ENCODE measurements at places on chromosomes 4 and X.

DNA sequence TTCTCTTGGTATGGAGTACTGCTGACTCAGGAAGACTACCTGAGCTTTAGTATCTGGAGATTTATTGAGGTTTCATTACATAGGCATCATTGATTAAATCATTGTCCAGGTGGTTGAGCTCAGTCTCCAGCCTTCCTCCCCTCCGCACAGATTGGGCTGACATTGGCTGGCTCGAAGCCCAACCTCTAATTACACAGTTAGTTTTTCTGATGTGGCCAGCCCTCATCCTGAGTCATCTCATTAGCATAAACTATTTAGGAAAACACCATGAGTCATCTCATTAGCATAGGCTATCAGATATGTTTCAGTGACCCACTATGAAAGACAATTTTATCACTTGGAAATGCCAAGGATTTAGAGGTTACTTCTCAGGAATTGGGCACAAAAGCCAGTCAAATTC is 93.9 kb upstream of the ANKRD50 start:
- DNase-seq, result no peak

DNA sequence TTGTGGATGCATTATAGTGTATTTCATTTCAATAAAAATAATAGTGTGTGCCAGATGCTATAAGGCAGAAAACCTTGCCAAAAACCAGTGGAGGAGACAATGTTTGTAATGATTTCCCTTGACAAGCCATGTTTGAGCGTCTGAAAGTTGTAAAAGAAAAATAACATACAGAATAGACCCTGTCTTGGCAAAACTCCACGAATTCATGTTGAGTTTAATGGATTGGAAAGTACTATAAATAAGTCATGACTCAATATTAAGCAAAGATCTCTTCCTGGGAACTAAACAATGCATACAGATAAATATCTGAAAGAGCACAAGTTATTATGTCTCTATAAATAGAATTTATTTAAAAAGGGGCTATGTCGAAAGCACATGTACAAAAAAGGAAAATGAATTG is 543.5 kb downstream of the GABRG1 start:
- no peak for DNase-seq

- no peak for DNase-seq
Observed at GRCh38 chr4:80475236-80475635, 139.7 kb downstream of the CFAP299 start.

- DNase-seq, result no peak
Observed at GRCh38 chr4:158214856-158215255, 4.6 kb downstream of the TMEM144 start.

DNA sequence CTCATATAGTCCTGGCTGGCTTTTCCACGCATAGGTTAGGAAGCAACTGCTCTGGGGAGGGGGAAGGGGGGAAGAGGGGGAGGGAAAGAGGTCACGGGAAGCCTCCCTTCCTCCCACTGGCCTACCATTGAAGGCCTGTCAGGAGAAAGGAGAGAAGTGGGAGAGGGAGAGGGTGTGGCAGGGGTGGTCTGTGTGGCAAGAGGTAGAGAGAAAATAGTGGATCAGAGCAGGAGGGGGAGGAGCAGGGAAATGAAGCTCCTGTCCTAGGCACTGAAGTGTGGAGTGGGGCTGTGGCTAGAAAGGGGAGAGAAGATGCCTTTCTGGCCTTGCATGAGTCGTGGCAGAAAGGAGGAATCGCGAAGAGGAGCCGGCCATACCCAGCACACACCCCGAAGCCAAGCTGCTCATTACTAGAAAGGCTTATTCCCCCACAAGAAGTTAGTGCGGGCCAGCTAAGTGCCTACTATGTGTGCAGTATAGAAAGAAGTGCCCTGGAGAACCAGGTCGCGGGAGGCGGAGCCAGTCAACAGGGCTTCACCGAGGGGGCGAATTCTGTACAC is 1.1 kb upstream of the TMEM164 start:
- DNase-seq, result no peak

GRCh38 chrX:7055386-7056137 is 92.0 kb upstream of the STS start:
- DNase-seq, result no peak

DNA sequence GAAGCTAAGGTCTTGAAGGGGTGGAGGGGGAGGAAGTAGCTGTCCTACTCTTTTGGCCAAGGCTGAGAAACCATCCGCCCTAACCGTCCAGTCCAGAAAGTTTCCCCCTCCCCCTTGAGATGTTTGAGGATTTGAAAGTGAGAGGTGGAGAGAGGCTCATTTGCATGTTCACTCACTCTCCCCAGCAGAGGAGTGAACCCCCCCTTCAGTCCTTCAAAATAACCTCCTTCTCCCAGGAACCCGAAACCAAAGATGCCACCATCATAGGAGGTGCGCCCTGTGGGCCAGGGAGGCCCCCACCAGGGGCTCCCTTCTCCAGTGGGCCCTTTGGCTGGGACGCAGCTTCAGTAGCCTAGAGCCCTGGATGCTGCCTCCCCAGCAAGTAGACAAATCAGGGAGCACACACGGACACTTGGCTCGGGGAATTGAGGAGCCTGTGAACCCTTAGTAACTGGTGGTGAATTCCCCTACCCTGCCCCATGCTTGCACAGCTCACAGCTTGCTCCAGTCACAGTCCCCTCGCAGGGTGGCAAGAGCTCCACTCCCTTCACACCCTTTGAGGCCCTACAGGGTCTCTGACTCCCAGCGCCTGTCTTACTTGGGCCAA is 25.6 kb downstream of the ELF4 start:
- DNase-seq, result peak; percentile 32

DNA sequence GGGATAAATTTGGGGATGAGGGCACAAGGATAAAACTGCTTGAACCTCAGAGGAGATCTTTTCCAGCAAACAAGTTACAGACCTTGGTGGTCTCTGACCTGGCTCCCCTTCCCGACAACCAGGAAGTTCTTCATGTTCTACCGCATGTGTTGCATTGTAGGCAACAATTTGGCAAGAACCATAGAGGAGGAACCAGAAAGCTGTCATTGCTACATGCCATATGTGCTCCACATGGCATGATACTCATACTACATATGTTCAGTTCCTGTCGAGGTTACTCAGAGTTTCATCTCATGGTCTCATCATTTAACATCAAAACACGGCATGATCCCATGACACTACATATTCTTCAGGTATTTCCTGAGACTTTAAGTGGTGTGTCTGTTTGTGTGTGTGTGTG is 235.9 kb downstream of the OR13H1 start:
- no peak for DNase-seq

- DNase-seq, result no peak
Observed at GRCh38 chr4:156765277-156765676, 206.3 kb downstream of the PDGFC start.

DNA sequence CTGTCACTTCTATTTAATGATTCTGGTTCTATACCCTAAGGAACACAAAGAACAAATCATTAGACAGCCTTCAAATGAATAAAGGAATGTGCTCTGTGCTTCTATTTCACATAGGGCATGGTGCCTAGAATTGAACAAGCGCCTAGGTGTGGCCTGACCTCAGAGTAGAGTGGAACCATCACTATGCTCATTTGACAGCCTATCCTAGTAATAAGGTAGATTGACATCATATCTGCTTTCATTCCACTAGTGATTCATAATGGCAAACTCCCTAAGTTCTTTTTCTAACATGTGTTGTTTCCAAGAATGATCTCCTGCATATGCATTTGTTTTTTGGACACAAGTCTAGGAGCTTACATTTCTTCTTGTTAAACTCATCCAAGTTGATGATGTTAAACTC is 36.6 kb downstream of the METTL14 start:
- no peak for DNase-seq

- peak; percentile 9 for DNase-seq
Observed at GRCh38 chr4:57109847-57110639, at the start of gene IGFBP7. IGFBP7 (minus strand) TSS chr4:57110385; CDS start chr4:57110351, 34 bp downstream.

GRCh38 chr4:119204916-119205315 is 7.6 kb upstream of the USP53 start:
- no peak for DNase-seq

- DNase-seq, result peak; percentile 43
Observed at GRCh38 chr4:185143601-185143969, 519 bp downstream of the SLC25A4 start.

DNA sequence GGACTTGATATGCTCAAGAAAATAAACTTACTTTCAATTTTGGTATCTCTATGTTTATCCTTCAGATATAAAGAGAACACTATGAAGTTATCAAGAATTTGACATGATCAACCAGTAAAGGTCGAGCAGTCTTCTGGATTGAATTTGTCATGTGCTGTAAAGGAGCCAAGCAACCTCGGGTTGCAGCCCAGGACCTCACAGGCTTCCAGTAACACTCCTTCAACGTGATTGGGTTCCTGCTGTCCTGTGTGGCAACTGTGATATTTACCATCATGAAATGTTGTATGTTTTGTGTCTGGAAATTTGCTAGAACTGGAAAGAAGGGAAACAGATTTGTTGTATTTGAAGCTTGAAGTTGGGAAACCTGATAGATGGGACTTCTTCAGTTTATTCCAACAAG is 52.0 kb upstream of the UGT2B7 start:
- DNase-seq, result no peak

DNA sequence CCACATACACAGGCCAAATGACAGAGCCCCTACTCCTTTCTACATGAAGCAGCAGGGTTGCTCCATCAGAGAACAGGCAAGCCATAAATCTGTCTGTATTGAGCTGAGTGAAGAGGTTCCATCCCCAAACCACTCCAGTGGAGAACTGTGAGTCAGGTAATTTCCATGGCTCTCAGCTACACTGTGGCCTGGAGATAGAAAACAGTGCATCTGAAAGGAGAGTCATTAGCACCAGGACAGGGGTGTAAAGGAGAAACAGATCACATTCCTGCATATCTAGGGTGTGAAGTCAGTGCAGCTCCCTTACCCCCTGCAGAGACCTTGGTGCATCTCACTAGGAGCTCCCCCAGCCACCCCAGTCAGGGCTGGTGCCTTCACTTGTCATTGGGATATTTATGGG is 314.7 kb downstream of the CHIC1 start:
- DNase-seq, result no peak

GRCh38 chr4:7892212-7893019 is 47.2 kb downstream of the AFAP1 start:
- no peak for DNase-seq

GRCh38 chrX:117680286-117680685 is 436.3 kb downstream of the KLHL13 start:
- DNase-seq, result no peak

GRCh38 chr4:94828882-94829281 is 71.1 kb downstream of the BMPR1B start:
- no peak for DNase-seq

- DNase-seq, result peak; percentile 60
Observed at GRCh38 chrX:153687121-153688039, at the start of gene SLC6A8. SLC6A8 (plus strand) TSS chrX:153687926; CDS start chrX:153688575, 649 bp downstream.

- DNase-seq, result no peak
Observed at GRCh38 chr4:186761393-186761792, 37.7 kb upstream of the FAT1 start.

- DNase-seq, result no peak
Observed at GRCh38 chr4:55376698-55377097, 19.1 kb upstream of the TMEM165 start.

- DNase-seq, result peak; percentile 48
Observed at GRCh38 chr4:153438916-153439756, 27.0 kb upstream of the TMEM131L start.

- DNase-seq, result no peak
Observed at GRCh38 chrX:110750526-110751189, 45.0 kb downstream of the CHRDL1 start.

- no peak for DNase-seq
Observed at GRCh38 chr4:76806346-76806745, 91.6 kb downstream of the SOWAHB start.

GRCh38 chrX:54208531-54208930 is 25.5 kb upstream of the FAM120C start:
- no peak for DNase-seq

DNA sequence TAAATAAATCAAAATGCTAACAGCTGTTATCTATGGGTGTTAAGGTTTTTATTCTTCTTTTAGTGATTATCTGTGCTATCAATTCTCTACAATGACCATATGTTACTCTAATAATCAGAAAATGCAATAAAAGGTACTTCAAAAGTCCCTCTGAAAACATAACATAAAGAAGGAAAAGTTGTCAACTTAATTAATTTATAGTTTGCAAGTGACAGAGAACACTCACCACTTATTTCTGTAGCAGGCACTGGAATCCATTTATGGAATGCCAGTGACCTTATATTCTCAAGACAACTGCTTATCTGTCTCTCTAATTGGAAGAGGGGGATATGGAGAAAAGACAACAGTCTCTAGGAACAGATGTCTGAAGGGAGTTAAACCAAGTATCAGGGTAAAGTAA is 25.6 kb upstream of the PLS3 start:
- no peak for DNase-seq

GRCh38 chr4:62256479-62256878 is 1056.4 kb downstream of the ADGRL3 start:
- no peak for DNase-seq

DNA sequence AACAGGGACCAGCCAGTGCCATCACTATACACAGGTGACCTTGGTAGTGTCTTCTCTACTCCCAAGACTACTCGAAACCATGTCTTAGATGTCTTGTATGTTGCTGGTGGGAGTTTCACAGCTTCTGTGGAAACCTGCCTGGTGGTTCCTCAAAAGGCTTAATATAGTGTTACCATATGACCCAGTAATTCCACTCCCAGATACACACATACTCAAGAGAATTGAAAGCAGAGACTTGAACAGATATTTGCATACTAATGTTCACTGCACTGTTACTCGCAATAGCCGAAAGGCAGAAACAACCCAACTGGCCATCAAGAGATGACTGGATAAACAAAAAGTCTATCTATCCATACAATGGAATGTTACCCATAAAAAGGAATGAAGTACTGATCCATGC is 3.1 kb downstream of the TFDP3 start:
- no peak for DNase-seq

DNA sequence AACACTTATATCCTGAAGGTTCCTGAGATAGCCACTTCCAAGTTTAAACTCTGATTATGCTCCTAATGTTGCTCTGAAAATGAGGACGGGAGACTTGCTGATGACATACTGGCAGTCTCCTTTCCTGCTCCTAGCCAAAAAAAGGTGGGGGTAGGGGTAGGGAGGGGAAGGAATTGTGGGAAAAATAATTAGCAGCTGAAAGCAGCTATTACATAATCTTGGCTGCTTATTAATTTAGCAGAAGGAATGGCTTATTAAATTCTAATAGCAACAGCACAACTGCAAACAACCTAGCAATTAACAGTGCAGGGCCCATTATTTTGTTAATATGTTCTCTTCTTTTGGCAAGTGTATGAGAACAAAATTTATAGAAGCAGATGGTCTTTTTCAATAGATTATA is 2.0 kb upstream of the AP1S2 start:
- no peak for DNase-seq

GRCh38 chr4:15173251-15173650 is 171.0 kb downstream of the CPEB2 start:
- no peak for DNase-seq

- no peak for DNase-seq
Observed at GRCh38 chr4:53793096-53793495, 201.8 kb upstream of the LNX1 start.
